ENCODE measurements at places on chromosomes 5 and 9.

DNA sequence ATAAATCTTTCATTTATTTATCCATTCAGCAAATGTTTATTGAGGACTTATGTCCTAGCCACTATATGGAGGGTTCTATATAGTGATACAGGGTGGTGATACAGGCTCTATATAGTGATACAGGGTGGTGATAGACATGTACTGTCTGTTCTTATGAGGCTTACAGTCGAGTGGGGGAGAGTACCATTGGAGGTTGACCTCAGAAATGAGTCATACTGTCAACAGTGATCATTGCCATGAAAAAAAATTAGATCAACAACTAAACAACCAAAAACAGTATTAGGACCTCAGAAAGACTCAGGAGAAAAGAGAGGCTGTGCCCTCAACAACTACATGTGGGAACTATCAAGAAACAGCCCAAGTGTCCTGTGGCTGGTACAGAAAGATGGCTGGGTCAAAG is 22.0 kb downstream of the PAPPA start:
- no peak for DNase-seq

GRCh38 chr5:132876020-132876759 is 2.7 kb downstream of the LEAP2 start:
- DNase-seq: no peak

DNA sequence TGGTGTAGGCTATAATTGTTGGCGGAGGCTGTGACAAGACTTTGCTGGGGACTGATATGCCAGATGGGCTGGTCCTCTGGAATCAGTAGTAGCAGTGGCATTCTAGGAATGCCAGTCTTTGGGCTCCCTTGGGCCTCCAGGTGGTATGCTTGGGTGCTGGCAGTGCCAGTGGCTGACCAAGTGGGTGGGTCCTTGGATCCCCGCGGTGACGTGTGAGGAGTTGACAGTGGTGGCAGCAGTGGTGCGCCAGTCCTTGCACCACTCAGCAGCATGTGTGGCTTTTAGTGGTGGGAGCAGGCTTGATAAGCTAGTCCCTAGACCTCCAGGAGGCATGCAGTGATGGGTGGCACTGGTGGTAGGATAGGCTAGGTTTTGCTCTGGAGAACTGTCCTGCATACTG is 63.9 kb downstream of the UNC13B start:
- no peak for DNase-seq

DNA sequence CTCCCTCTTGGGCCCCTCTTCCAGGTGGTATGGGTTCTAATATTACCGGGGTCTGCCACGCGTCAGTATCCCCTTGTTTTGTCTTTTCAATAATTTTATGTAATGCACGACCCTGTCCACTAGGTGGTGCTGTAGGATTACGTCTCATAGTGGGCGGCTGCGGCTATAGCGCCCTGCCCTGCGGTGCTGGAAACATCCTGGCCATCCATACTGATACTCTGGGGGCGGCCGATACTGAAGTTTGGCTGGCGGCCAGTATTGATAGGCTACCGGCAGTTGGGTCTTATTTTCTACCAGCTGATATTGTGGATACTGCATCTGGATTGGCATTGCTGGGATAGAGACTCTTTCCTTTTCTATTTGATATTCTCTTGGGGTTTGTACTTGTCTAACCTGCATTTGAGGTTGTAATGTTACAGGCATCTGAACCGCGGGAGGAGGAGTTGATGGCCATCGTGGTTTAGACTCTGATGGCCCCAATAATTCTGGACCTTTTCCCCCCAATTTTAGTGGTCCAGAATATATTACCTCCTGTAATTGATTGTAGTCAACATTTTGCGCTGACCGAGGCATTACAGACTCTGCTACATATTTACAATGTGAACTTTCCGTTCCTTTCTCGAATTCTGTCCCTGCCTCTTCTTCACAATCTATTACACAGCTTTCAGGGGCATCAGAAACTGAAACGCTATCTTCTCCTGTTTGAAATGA is 3.3 kb upstream of the TMEM141 start:
- DNase-seq: peak; percentile 61

GRCh38 chr5:10331341-10331796 is 22.1 kb upstream of the MARCHF6 start:
- no peak for DNase-seq
